ENCODE measurements at places on chromosomes 2 and 18. TPM values are rescaled to one million over a fixed set of nuclear protein-coding genes. Genes with fewer than 3 reads are reported as not detected.

TOGARAM2 gene
- not detected for total RNA-seq

SERPINB3 gene
- not detected for total RNA-seq

PID1 gene
- 2.5 TPM for total RNA-seq

DSC3 gene
- 0.02 TPM for total RNA-seq

SATB2 gene
- 10.3 TPM for total RNA-seq
